ENCODE measurements at places on chromosomes 2 and 18. TPM values are rescaled to one million over a fixed set of nuclear protein-coding genes. Genes with fewer than 3 reads are reported as not detected.

CROCC2 gene
- not detected for total RNA-seq

CLEC4F gene
- total RNA-seq: not detected

CTIF gene
- 3.7 TPM for total RNA-seq

GREB1 gene
- total RNA-seq: 57.6 TPM

CAB39 gene
- 41.2 TPM for total RNA-seq

IWS1 gene
- total RNA-seq: 43.1 TPM

SIX3 gene
- not detected for total RNA-seq

KIF5C gene
- total RNA-seq: 1.4 TPM

STAT4 gene
- total RNA-seq: not detected

REEP1 gene
- total RNA-seq: 2.0 TPM

RAD51AP2 gene
- total RNA-seq: not detected

SRD5A2 gene
- not detected for total RNA-seq

C1GALT1C1L gene
- total RNA-seq: 1.2 TPM

DUSP2 gene
- total RNA-seq: 0.80 TPM

GPR39 gene
- total RNA-seq: 0.32 TPM

HOXD12 gene
- 0.42 TPM for total RNA-seq

DSEL gene
- total RNA-seq: 1.4 TPM

EFHD1 gene
- 0.71 TPM for total RNA-seq

CBLN2 gene
- total RNA-seq: not detected

AGXT gene
- not detected for total RNA-seq

EPG5 gene
- total RNA-seq: 27.4 TPM

SLC19A3 gene
- 1.6 TPM for total RNA-seq

EVX2 gene
- not detected for total RNA-seq

MAPRE2 gene
- 25.9 TPM for total RNA-seq

YES1 gene
- total RNA-seq: 50.9 TPM

NDC80 gene
- total RNA-seq: 27.7 TPM

TBR1 gene
- total RNA-seq: not detected

LAMA3 gene
- total RNA-seq: 0.67 TPM

ICOS gene
- 2.1 TPM for total RNA-seq

SLC9A4 gene
- total RNA-seq: not detected

C2orf66 gene
- total RNA-seq: not detected

CYP26B1 gene
- 1.8 TPM for total RNA-seq

NT5DC4 gene
- total RNA-seq: not detected

SERPINB13 gene
- not detected for total RNA-seq

DPP4 gene
- not detected for total RNA-seq

UGT1A5 gene
- not detected for total RNA-seq

ANKRD62 gene
- 0.29 TPM for total RNA-seq

SGPP2 gene
- total RNA-seq: not detected

PLA2R1 gene
- total RNA-seq: 0.11 TPM

ASB18 gene
- total RNA-seq: not detected

RUFY4 gene
- not detected for total RNA-seq

SERPINB11 gene
- not detected for total RNA-seq

GPR75 gene
- 0.53 TPM for total RNA-seq

BMP10 gene
- total RNA-seq: not detected

Data from SK-MEL-5 (cell line).